RPMI8226 (cell line): ENCODE measurements at places on chromosomes 3 and 15.

DNA sequence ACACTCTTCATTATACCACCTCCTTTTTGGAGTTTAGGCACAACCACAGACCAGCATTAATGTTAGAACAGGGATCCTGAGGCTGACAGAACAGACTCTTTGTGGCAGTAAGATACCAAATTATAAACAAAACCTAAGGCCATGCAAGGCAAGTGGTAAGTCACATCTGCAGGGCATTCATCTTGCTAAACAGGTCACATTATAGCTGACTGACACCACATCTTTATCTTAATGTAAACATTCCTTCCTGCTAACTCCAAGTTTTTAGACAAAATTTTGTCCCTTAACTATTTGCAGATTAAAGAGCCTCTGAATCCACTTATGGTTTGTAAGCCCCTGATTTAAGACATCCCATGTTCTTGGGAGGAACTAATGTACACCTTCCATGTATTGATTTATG, 500.6 kb downstream of the PYDC2 start:
- no peak for DNase-seq

DNA sequence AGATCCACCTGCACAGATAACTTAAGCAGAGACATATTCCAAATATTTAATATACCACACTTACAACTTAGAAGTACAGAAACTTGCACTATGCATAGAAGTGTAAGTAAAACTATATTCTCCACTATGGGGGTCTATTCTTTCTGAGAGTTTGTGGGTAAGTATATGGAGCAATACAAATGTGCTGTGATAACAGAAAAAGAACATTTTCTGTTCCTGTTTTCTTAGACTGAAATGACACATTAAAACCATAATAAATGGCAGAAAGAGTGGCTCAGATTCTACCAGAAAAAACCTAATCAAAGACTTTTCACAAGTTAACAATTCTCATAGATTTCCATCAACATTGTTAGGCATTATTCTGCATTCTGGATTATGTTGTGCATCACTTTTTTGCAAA, 96.6 kb upstream of the WNT7A start:
- peak; percentile 12 for DNase-seq

DNA sequence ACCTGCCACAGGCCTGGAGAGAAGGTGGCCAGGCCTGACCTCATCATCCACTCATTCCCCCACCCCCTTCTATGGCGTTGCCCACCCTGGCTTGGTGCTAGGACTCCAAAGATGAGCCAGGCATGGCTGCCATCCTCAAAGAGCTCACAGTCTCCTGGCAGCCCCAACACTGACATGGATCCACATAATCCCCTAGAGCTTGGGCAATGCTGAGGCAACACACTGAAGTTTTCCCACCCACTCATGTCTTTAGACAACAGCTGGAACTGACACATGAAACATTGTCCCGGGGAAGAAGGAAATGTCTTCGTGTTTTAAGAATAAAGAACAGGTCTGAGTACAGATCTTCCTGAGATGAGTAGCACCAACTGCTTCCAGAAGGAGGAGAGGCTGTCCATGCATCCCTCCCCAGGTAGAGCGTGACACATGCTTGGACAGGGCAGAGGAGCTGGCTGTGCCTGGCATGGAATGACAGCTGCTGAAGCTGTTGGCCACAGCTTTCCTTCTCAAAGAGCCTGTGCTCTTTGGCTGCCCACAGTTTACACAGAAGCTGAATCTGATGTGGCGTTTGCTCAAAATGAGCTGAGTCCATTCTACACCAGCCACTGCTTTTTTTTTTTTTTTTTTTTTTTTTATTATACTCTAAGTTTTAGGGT, 70.1 kb downstream of the HOMER2 start:
- no peak for DNase-seq

DNA sequence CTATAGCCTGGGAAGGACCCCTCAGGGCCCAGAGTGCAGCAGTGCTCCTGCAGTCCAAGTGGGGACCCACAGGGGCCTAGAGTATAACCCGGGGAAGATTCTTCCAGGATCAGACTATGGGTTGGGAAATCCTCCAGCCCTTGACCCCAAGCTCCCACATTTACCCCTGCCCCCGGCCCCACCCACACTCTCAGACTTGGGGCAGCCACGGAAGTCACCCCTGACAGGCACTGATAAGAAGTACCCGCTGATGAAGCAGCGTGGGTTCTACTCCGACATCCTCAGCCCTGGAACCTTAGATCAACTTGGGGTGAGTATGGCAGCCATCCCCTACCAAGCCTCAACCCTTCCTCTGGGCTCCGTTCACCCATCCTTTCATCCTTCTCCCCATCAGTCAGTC, 6.3 kb downstream of the DNAH1 start:
- no peak for DNase-seq

GRCh38 chr3:141992512-141992911, 116.1 kb downstream of the ATP1B3 start:
- DNase-seq, result no peak

GRCh38 chr3:42684632-42685362, 540 bp upstream of the KLHL40 start:
- DNase-seq, result no peak

- no peak for DNase-seq
These were observed 62.4 kb downstream of the MBNL1 start for GRCh38 chr3:152331018-152331541.

- no peak for DNase-seq
These were observed 2.6 kb downstream of the ECT2 start for GRCh38 chr3:172753125-172753524.

DNA sequence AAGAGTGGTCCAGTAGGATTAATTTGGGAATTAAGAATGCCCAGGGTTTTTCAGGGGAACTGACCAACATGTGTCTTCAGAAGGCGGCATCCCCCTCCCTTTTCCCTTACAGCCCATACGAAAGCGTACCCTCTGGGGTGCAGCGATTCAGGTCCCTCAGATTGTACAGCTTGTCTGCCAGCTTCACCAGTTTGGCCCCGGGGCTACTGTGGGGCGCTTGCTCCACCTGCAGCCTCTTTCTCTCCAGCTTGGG, 848 bp downstream of the HDDC3 start:
- DNase-seq, result no peak

DNA sequence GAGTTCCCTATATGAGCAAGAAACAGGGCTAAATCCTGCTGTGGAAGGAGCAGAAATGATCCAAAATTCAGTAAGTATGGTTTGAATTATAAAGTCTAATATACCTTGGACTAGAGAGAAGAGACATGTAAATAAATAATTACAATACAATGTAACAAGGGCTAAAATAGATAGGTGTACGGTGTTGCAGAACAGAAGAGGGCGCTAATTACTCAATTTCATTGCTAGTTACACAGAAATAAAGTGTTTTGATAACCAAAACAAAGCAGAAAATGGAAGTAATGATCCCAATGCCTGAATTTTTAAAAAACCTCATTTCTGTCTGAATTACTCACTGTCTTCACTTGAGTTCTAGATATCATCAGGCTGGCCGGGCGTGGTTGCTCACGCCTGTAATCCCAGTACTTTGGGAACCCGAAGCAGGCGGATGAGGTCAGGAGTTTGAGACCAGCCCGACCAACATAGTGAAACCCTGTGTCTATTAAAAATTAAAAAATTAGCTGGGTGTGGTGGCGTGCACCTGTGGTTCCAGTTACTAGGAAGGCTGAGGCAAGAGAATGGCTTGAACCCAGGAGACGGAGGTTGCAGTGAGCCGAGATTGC, 8.3 kb upstream of the PLCH1 start:
- peak; percentile 69 for DNase-seq

DNA sequence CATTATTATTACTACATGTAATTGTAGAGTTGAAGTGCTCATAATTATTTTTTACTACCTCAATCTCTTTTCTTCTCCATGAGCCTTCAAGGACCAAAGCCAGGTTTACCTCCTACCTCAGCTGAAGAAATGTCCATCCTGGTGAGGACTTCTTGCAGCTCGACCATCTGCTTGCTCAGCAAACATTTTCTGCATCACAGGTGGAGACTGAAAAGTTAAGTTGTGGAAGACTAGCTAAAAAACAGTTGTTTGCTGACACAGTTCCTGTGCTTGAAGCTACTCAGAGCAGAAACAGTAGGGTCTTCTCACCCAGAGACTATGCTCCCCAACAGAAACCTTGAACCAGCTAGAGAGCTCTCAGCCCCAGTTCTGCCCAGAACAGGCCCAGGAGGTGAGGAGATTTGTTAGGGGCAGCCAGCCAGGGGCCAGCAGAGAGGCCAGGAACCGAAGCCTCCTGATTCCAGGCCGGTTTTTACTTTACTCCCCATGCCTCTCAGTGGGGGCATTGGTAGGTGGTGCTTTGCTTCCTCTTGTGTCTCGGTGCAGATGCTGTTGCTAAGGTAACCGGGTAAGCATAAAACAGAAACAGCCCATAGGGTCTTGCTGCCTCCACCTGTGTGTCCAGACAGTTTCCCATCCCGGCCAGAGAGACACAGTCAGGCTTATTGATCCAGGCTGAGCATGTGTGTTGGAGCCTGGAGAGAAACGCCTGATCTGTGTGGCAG, 54.9 kb downstream of the CCNL1 start:
- DNase-seq, result peak; percentile 93

GRCh38 chr3:16884748-16885592, at the start of gene PLCL2:
Gene PLCL2 (plus strand): TSS chr3:16884955. CDS start chr3:16885040, 85 bp downstream.
- DNase-seq, result peak; percentile 80

DNA sequence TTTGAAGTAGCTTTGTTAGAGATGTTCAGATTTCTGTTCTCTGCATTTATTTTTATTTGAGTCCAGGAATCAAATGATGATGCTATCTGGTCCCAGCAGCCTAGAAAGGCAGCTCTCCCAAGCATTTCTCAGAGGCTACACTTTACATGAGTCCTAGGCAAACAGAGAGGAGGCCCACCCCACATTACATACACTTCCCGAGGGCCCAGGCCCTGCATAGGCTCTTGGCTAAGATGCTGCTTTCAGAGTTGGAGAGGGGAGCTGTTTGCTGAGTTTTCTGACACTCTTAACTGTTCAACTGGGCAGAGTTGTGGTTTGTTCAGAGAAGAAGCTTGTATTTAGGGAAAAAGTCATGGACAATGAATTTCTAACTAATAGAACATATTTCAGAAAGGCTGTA, 117.9 kb upstream of the RGMA start:
- no peak for DNase-seq

- DNase-seq, result no peak
These were observed 20.6 kb downstream of the NPAP1 start for GRCh38 chr15:24696201-24696600.

DNA sequence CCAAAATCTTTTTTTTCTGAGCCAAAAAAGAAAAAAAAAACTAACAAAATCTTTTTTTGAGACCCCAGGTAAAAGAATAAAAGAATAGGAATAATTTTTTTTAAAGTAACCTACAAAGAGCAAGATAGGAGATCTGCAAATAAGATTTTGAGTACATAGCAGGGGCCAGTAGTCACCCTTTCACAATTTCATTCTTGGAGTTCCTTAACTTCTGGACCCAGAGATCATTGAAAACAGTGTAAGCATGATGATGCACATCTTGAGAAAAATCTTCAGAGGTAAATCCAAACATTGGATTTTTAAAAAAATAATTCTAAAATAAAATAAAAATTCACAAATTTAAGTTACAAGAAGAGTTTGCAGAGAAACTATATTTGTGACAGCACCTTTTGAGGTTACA, 18.8 kb downstream of the TFRC start:
- DNase-seq, result no peak

DNA sequence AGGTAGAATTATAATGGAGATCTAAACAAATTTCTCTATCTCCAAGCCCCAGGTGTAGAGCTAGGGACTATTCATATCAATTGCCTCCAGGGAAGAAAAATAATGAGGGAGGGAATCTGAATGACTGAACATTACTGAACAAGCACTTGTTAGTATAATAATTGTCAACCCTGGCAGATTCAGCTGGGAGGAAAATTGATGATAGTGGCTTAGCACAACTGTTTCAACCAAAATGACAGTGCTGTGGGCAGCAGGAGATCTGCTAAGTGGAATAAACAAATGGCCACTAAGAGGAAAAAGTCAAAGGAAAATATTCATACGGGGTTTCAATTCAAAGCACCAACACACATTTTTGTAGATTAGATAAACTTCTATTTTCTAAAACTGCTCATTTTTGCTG, 294.9 kb upstream of the ZNF385D start:
- no peak for DNase-seq

DNA sequence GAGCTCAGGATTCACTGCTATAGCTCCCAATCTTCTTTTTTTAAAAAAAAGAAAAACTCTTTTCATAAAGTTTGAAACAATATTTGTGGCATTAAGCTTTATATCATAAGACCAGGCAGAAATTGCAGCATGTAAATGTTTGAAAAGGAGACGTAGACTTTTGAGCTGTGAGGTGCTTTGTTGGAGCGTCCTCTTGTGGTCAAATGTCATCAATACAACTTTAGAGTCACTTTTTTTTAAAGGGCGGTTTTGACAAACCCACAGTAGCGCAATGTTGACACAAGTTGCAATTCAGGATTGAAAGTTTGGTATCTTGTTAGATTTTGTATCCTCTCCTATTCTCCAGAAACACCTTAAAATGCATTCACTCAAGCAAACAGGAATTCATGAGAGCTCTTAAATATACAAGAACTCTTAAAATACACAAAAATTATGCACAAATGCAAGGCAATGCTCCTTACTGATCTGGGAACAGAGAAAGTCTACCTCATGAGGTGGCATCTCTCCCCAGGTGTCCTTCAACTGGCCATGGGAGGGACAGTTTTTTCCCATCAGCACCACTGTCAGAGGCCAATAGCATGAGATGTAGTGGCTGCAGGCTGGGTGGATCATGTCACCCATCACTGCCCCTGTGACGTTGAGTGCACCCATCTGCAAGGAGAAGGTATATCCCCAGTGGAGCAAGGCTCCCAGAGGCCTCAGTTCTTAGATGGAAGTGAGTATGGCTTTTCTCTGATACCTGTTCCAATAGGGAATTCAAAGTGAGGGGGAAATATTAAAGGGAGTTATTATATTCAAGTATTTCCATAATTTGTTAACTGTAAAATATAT, 70.7 kb downstream of the ANXA2 start:
- peak; percentile 65 for DNase-seq

DNA sequence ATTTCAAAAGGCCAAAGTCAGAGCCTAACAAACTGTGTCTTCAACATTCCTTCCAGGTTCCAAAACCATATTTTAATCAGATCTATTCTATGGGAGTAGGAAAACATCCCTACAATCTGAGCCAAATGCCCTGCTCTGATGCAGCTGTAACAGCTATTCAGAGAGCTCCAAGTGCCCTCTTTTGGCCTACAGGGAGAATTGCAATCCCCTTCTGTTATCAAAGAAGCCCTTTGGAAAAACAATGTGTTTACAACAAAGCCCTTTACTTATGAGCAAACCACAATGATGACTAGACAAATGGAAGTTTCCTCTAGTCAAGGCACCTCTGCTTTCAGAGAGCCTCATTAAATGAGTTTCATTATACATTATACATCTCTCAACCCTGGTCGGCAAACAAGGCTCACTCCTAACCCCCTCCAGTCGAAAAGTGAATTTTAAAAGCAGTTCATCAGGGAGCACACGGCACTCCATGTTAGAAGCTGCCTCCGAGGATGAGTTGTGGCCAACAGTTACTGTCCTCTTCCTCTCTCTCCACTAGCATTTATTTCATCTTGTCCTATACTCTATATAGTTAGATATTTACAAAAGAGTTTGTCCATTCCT, 42.6 kb upstream of the TMCO5A start:
- DNase-seq, result peak; percentile 10

GRCh38 chr3:95459706-95460105, 1354.7 kb upstream of the EPHA6 start:
- no peak for DNase-seq
